Tibial nerve (tissue), 4 donors: ENCODE measurements at places on chromosomes 6 and 20.

DNA sequence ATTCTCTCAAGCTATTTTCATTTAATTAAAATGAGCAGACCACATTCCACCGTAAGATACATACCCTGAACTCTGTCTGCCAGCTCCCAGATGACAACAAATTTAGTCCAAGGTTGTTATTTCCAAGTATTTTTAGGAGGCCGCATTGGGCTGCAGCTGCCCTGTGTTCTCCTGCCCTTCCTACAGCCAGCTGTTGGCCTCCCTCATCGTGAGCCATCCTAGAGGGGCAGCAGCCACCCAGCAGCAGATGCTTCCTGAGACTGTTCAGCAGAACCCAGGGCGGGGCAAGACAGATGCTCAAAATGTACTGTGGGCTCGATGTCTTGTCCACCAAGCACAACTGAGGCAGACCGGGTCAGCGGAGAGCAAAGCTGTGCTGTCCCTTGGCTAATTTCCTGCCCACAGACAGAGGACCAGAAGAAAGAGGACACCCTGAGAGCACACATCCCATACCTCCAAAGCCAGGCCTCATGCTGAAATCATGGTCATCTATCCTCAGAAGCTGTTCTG is 16.4 kb downstream of the GABRR1 start:
- DNase-seq: no peak

- DNase-seq: no peak
Observed at GRCh38 chr6:151148111-151148510, 91.7 kb upstream of the AKAP12 start.

GRCh38 chr6:18122128-18123093 is at the start of gene NHLRC1:
TSS of gene NHLRC1 (minus strand) at chr6:18122677. CDS start at chr6:18122606, 71 bp downstream.
- peak; percentile 88 for DNase-seq

DNA sequence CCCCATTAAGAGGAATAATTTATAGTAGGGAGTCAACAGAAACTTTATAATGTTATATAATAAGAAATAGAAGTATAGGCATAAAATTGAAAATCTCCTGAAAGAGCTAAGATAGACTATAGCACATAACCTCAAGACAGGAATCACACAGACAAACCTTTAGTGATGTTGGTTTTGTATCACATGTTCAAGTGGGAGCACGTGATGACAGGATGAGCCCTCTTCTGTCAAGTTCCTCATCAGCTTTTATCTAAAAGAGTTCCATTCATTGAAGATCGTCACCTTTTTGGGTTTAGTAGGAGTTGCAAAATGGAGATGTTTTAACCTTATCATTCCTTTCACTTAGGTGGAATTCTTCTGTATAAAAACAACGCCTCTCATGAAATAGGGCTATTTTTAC is 127.0 kb downstream of the MCHR2 start:
- no peak for DNase-seq
